ENCODE measurements at places on chromosomes 11 and 22.

DNA sequence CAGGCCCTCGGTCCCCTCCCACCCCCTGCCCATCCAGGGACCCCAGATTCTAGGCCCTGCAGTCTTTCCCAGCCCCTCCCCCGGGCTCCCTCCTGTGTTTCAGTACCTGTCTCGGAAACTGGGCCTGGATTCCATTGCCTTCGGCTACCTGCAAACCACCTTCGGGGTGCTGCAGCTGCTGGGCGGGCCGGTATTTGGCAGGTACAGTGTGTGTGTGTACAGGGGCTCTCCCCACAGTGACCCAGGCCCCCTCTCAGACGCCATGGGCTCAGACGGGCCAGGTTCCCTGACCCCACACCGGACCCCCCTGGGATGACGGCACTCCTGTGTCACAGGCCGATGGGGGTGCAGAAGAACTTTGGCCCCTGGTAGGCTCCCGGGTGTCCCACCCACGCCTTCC is 21.1 kb downstream of the PHLDA2 start:
- DNase-seq: no peak

GRCh38 chr11:6225896-6226295 is 8.5 kb downstream of the FHIP1B start:
- no peak for DNase-seq

DNA sequence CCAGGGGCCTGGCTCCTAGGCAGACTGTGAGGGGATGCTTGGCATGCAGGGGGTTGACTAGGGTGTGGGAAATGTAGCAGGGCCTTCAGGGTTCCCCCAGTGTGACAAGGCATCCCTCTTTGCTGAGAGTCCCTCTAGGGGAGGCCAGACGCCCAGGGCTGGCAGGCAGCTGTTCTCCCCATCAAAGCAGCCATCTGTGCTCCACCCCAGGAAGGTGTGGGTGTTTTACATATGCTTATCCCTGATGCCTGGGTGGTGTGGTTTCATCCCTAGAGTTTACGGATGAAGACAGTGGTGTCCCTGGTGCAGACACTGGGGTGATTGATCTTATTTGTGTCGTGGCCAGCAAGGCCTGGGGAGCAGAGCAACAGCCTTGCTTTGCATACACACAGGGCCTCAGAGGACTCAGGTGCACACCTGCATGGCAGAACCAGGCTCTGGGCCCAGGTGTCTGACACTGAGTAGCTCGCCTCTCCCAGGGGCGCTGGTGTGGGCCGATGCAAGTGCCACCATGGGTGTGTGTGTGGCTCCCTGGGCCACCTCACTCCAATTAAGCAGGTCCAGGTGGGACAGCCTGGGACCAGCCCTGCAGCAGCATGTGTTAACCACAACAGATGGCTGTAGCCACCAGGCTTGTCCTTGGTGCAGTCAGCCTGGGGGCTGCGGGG is 74.2 kb downstream of the MED15 start:
- no peak for DNase-seq

DNA sequence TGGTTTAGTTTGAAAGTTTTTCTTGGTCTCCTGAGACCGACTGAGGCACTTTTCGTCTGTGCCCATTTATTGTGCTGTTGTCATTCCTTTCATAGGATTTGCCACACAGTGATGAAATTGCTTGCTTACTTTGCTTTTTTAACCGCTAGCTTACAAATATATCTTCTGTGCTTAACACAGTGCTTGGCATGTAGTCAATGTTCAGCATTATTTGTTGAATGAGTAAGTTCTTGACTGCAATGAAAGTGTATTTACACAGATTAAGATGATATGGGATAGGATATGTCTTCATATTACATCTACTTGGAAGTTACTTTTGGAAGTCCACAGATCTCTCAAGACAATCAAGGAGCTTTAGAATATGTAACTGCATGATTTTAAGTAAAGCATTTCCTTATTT is 91.2 kb downstream of the GRIA4 start:
- no peak for DNase-seq

All from esophagus squamous epithelium (tissue), 5 donors.